ENCODE measurements at places on chromosomes 5 and 9. TPM values are rescaled to one million over a fixed set of nuclear protein-coding genes. Genes with fewer than 3 reads are reported as not detected.

Gene SYNPO
- total RNA-seq: not detected

Gene N4BP3
- total RNA-seq: 6.9 TPM

Gene LVRN
- not detected for total RNA-seq

Gene MAT2B
- 85.6 TPM for total RNA-seq

Gene NMUR2
- not detected for total RNA-seq
